ENCODE measurements at places on chromosomes 11 and 22.

DNA sequence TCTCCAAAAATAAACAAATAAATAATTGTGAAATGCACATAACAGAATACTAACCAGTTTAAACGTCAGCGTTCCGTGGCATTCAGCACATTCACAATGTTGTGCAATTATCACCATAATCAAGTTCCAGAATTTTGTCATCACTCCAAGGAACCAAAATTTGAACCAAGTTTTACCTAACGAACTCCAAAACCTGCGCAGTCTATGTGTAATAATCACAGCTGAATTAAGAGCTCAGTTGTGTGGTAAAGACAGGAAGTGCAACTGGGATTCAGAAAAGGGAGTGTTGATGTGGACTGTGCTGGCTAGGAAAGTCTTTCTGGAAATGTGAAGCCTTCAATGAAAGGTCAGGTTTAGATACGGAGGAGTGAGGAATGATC is 5.4 kb upstream of the MCAM start:
- DNase-seq: no peak

DNA sequence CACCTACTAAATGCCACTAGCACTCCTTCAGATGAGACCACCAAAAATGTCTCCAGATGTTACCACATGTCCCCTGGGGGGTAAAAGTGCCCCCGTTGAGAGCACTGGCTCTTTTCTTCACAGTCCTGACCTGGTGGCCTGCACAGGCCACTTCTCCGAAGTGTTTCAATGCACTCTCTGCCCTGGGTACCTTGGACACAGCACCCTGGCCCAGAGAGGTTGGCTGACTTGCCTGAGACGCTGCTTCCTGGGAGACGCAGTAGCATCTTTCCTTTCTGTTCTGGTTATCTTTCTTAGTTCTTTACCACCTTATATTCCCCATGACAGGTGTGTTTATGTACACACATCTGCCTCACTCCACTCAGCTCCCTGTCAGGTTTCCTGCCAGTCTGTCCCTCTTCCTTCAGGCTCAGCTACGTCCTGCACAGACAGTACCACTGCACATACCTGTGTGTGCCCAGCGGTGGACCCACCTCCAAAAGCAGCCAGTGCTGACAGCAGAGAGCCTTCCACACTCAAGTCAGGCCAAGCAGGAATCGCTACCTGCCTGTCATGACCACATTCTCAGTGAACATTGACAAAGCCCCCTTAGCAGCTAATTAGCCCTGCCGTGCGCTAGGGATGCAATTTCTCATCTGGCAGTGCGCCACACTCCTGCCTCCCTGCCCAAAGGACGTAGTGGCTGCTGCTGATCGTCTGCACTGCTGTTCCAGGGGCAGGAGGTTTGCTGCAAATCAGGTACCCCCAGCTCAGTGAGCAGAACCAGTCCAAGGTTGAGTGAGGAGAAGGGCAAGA is 39.0 kb downstream of the FAM83F start:
- DNase-seq: no peak

DNA sequence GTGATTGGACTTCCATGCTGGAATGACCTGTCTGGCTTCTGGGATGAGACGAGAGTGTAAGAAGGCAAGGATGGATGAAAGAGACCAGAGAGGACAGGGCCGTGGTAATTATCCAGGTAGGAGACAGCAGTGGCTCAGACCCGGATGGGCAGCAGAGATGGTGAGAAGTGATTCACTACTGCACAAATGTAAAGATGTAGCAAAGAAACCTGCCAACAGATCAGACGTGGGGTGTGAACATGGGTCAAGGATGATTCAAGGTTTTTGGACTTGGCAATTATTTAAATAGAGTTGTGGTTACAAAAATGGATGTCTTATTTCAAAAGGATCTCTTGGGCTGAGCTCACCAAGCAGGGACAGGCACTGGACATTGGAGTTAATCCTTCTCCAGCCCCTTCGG is 32.7 kb downstream of the RIBC2 start:
- peak; percentile 73 for DNase-seq

GRCh38 chr11:96125400-96125799 is 201.5 kb upstream of the MTMR2 start:
- DNase-seq: peak; percentile 87

DNA sequence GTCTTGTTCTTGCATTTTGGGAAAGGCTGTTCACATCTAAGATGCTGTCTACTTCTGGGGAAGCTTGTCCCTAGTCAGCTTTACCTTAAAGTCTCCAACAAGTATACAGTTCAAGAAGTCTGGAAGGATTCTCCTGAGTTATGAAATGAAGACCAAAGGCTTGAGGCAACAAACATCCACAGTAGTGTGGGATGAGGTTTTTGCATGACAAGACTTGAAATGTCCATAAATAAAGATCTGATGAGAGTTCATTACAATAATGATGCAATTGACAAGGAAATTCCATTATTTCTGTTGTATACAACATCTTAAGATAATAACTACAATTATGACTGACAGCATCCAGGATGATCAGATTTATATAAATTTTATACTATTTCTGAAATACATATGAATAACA is 21.3 kb upstream of the KDM4E start:
- no peak for DNase-seq

DNA sequence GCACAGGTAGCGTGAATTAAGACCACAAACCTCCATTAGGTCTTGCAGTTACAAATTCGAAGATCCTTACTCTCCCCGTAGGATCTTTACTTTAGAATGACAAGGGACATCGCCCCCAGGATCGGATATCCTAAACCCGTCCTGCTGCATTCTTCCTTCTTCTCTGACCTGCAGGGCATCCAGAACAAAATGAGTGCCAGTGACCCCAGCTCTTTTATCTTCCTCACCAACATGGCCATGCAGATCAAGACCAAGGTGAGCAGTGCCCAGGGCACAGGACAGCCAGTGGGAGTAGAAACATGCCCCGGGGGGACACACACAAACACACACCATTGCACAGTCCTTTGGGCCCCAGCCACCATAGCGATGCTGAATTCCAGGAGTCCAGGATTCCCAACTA is 42.6 kb upstream of the MPEG1 start:
- DNase-seq: no peak

DNA sequence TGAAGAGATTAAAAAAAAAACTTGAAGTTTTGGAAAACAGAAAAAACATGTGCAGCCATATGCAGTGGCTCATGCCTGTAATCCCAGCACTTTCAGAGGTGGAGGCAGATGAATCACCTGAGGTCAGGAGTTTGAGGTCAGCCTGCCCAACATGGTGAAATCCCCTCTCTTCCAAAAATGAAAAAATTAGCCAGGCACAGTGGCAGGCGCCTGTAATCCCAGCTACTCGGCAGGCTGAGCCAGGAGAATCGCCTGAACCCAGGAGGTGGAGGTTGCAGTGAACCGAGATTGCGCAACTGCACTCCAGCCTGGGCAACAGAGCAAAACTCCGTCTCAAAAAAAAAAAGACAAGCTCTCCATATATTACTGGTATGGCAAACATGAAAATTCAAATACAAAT is 7.6 kb downstream of the DLG2 start:
- peak; percentile 20 for DNase-seq

GRCh38 chr11:96332126-96332771 is 10.7 kb downstream of the MAML2 start:
- DNase-seq: peak; percentile 52

GRCh38 chr11:105155679-105156078 is 16.1 kb upstream of the CARD18 start:
- no peak for DNase-seq

DNA sequence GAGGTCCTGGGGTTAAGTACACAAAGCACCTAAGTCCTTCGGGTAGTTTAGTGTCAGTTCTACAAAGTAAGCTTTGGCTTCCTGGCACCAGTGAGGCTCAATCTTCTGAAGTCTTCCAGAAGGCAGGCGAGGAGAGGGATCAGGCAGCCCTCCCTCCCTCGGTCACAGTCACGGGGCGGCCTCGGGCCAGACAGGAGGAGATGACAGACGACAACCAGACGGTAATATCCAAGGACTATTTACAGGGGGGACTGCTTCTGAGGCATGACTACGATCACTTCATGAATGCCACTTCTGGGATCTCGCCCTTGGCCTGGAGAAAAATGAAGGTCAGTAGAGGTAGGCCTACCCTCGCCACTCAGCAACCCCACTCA is 383 bp upstream of the TMEM223 start:
- no peak for DNase-seq

DNA sequence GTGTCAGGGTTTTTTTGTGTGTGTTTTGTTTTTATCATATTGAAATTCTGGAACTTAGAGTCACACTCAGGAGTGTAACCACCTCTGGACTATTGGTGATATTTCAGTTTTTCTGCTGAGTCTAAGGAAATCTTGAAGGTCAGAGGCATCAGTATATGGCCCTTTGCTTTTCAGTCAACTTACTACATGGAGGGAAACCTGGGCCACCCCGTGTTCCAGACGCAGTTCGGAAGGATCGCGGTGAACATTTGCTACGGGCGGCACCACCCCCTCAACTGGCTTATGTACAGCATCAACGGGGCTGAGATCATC is 19.9 kb downstream of the UPB1 start:
- no peak for DNase-seq

GRCh38 chr11:99419991-99420390 is 399.2 kb downstream of the CNTN5 start:
- DNase-seq: peak; percentile 5

- no peak for DNase-seq
Observed at GRCh38 chr11:35826949-35827348, 116.9 kb upstream of the LDLRAD3 start.

- DNase-seq: no peak
Observed at GRCh38 chr11:34288492-34288891, 69.3 kb downstream of the ABTB2 start.

GRCh38 chr22:23708270-23708669 is 17.5 kb downstream of the RGL4 start:
- no peak for DNase-seq

DNA sequence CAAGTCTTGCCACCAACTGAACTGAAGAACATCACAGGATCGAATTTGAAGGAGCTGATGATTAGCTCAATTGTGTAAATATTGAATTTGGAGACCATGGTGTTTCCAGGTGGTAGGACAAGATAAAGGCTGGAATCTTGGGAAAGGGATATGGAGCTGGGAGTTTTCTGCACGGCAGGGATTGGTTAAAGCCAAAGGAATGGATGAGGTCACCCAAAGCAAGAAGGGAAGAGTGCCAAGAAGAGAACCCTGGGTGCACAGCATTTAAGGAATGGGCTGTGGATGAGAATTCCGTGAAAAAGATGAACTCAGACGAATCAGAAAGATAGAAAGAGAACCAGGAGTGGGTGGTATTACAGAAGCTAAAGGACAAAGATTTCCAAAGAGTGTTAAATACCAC is 29.4 kb upstream of the RRAS2 start:
- no peak for DNase-seq

- no peak for DNase-seq
Observed at GRCh38 chr11:110065189-110065588, 28.0 kb upstream of the ZC3H12C start.

- no peak for DNase-seq
Observed at GRCh38 chr11:117706322-117706814, 90.6 kb downstream of the DSCAML1 start.

DNA sequence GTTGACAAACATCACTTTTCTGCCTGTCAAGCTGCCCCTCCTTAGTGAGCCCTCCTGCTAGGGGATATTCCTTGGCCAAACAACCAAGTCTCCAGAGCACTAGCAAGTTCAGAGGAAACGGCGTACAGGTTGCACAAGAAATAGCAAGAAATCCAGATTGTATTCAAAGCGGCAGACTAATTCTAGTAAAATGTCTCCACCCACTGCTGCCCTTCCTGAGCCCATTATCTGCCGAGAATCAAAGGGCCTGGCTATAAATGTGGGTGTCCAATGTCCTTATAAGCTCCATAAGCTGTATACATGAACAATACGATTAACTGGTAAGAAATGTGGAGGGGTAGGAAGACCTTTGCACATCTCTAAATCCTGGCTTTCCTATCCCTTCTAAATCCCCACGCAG is 44.0 kb upstream of the AKIP1 start:
- peak; percentile 30 for DNase-seq

DNA sequence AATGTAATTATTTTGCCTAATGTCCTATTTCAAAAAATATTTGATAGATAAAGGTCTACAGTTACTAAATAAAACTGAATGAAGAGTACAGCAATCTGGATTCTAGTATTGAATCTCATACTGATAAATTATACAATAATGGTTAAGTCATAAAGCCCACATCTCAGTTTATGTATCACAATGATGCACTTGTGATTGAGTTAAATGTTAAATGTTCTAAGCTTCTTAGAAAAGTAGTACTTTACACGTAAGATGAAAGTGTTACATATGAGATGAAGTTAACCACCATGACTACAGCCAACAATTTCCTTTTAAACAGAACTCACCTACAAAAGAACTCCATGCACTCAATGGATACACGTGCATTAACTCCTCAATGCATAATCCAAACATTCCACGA is 51.7 kb downstream of the PHF21A start:
- no peak for DNase-seq

- DNase-seq: no peak
Observed at GRCh38 chr11:69416762-69417698, 64.4 kb upstream of the LINC01488 start.

DNA sequence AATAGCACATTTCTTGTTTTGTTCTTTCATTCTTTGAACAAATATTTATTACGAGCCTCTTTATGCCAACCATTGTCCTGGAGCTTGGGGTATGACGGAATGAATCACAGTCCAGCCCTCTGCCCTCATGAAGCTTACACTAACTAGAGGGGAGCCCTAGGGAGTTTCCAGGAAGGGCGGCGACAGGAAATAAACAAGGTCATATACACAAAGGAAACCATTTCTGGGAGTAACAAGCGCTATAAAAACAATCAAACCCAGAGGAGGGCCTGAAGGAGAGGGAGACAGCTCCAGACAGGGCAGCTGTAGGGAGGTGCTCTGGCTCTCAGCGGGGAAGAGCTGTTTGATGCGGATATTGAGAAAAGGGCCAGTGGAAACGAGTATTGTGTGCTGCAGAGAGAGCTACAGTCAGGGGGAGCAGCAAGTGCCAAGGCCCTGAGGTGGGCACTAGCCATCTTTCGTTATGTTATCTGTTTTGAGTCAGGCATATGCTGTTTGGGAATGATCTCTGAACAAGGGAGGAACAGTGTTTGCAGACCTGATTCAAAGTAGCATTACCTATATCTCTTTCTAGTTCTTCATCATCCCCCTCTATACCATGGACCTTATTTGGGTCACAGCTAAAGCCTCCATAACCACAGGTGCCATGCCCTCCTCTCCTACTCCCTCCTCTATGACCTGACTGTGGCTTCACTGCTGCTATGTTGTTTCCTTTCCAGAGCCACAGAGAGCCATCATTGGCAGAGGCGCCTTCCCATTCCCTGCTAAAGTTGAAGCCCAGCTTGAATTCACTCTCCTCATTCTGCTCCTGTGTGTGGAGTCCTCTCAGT is 15.3 kb upstream of the ZBTB16 start:
- no peak for DNase-seq

DNA sequence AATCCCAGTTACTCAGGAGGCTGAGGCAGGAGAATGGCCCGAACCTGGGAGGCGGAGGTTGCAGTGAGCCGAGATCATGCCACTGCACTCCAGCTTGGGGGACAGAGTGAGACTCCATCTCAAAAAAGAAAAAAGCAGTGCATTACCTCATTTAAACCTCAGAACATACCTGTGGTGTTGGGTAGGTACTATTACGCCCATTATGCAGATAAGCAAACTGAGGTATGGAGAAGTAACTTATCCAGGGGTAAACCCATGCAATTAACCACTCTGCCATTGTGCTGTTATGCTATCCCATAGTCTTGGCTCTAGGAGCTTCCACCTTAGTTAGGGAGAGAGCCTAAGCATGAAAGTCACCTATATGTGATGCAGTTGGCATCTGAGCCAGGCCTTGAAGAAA is 2.3 kb upstream of the SEC14L3 start:
- DNase-seq: no peak
